ENCODE measurements at places on chromosomes 6 and 20.

- DNase-seq: no peak
These were observed 150.7 kb downstream of the RIMS1 start for GRCh38 chr6:72037006-72037405.

DNA sequence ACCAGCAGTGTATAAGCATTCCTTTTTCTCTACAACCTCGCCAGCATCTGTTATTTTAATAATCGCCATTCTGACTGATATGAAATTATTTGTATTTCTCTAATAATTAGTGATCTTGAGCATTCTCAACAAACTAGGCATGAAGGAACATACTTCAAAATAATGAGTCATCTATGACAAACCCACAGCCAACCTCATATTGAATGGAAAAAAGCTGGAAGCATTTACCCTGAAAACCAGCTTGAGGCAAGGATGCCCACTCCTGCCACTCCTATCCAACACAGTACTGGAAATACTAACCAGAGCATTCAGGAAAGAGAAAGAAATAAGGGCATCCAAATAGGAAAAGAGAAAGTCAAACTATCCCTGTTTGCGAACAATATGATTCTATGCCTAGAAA lies 390.6 kb upstream of the ID4 start:
- no peak for DNase-seq

GRCh38 chr6:153140299-153140698 lies 9.2 kb upstream of the RGS17 start:
- DNase-seq: no peak

DNA sequence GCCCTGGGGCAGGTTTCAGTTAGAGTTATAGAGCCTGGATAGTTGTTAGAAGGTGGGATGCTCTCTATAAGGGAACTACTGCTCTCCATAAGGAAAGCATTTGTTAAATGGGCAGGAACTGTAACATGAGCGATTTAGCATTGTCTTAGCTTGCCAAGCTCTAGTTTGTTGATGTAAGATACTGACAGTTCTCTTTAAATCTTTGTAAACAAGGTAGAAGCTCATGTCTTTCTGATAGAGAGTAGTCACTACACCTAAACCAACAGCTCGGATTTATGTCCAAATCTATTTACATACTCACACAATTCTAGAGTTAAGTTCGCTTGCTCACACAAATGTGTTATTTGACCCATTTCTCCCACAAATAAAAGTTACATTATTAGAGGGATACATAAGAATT lies 87.3 kb downstream of the PLCB1 start:
- no peak for DNase-seq

GRCh38 chr6:49913636-49914375 lies 47.5 kb upstream of the CRISP1 start:
- no peak for DNase-seq

DNA sequence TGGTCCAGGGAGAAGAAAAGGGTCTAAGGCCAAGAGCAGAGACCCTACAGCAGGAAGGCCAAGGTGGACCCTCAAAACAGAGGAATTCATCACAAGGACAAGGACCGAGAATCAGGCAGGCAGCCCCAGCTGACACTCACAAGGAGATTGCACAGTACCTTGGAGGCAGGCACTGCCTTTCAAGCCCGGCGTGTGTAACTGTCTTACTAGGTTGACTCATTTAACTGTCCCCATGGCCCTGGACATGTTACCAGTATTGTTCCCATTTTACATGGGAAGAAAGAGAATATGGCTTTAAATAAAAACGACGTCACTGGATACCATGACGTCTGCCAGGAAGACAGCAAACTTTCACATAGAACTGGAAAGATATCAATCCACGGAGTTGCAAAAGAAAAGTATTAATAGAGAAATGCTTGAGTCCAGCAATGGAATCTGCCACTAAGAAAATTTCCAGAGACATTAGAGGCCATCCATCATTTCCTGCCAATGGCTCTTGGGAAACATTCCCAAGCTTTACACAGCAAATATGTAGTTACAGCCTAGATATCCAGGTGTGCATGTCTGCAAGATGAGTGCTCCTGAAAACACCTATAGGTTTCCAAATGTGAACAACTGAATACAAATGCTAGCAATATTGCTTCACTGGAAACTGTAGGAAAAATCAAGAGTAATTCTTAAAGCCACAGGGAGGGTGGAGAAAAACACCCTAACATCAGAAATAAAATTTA lies 111.5 kb upstream of the RPS6KA2 start:
- DNase-seq: no peak

GRCh38 chr6:129251669-129252376 lies 368.9 kb downstream of the LAMA2 start:
- peak; percentile 44 for DNase-seq

DNA sequence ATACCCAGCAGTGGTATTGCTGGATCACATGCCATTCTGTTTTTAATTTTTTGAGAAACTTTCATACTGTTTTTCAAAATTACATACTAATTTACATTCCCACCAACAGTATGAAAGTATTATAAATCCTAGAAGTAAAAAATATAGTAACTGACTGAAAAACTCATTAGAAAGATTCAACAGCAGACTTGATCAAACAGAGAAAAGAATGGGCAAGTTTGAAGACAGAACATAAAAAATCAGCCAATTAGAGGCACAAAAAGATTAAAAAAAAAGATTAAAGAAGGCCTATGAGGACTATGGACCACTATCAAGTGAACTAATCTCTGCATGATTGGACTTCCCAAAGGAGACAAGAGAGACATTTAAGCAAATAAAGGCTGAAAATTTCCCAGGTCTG lies 144.0 kb upstream of the GRIK2 start:
- no peak for DNase-seq

- no peak for DNase-seq
These were observed 48.1 kb upstream of the MC3R start for GRCh38 chr20:56200456-56200855.

GRCh38 chr20:21862956-21863355 lies 157.5 kb downstream of the PAX1 start:
- no peak for DNase-seq

DNA sequence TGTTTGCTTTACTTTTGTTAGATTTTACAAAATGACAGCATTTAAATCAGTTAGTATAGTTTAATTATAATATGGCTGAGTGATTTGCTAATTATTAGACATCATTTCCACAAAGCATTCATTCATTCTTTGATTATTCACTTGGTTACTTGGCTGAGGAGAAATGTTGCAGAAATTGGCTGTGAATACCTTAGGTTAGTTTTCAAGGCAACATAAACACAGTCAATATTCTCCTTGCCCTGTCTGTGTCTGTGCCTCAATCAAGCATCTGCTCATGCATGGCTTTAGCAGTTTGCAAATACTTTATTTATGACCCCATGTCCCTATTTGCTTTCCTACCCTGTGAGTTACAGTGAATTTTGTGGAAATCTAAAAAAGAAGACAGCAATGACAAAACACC lies 718.3 kb downstream of the EPM2A start:
- no peak for DNase-seq

DNA sequence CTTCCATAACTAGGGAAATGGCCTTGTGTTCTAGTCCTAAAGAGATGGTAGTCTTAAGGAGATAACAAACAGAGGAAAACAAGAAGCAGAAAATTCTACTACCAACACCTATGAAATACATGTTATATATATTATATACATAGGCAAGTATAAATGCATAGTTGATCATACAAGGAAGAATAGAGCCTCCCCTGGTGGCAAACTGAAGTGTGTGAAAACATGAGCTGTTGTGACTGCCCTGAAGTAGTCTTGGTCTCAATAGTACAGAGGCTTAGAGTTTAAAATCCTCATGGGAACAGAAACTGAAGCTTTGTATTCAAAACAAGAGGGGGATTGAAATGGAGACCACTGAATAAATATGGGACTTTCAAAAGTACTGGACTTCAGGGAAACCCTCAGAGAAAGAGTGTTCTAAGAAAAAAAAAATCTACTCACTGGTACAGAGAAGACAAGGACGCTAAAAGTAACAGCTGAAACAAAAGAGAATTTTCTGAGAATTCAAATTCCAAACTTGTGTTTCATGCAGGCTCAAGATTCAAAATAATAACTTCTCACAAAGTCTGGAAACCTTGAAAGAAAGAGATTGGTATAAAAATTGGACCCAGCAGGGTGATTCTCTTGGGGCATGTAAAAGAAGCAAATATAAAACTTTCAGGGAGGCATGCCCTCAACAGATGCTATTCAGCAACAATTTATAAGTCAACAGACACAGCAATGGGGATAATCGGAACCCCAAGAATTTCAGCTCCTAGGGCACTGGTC lies 59.7 kb upstream of the SAMD3 start:
- no peak for DNase-seq

DNA sequence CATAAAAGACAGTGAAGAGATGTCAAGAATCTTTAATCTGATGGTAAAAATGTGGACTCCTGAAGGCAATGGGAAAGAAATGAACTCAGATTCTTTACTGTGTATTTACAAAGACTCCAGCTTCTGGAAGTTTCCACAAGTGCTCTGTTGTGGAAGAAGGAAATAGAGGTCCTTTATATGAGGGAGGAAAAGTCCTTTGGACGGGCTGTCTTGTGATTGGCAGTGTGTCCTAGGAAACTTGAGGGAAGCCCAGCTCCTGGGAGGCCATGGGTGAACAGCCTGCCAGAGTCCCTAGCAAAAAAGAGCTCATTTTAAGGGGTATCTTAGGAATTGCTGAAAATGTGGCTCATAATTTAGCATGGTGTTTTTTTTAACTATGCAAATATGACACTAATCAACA lies 92.0 kb downstream of the RNASET2 start:
- no peak for DNase-seq

- no peak for DNase-seq
These were observed 43.9 kb downstream of the BMP7 start for GRCh38 chr20:57222631-57222950.

- no peak for DNase-seq
These were observed 467.4 kb upstream of the ID4 start for GRCh38 chr6:19369785-19370184.

- no peak for DNase-seq
These were observed 694 bp upstream of the FAM120B start for GRCh38 chr6:170305805-170306323.

DNA sequence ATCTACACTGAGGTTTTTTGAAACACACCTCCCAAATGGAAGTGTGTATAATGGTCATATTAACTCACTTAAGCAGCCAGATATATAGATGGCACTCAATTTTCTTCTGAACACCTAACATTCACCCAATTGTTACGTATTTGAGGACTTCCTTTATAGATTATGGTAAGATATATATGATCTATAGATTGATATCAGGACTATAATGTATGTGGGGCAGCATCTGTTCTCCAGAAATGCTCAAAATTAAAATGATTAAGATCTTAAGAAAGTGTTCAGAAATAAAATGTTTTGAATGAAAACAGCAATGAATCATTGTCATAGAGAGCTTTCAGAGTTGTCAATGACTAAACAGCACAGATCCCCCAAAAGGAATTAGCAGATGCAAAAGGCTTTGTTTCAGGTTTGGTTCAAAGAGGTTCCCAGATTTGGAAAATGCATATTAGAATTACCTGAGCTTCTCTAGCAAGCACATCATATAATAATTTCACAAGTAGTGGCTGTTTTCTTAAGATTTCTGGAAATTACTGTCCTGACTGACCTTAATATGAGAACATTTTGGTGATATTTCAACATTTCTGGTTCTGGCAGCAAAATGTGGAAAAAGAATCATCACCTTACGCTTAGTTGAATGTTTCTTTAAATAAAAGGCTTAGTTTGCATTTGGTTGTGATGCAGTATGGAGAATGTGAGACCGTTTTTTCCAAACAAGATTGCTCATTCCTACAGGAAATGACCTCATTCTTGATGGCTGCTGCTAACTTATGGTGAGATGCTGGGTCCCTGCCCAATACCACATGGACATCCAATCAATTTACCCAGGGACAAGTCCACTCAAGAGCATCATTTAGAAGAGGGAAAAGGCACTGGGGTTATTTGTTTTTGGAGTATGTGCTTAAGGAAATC lies 31.5 kb downstream of the TRAF3IP2 start:
- no peak for DNase-seq

GRCh38 chr6:27078734-27079357 lies 168.7 kb upstream of the PRSS16 start:
- peak; percentile 39 for DNase-seq

- DNase-seq: no peak
These were observed at the start of gene ABRACL for GRCh38 chr6:139028658-139029469. Gene ABRACL, plus strand, starts transcription at chr6:139028745. Its CDS starts 5,416 bp downstream, at chr6:139034161.

- no peak for DNase-seq
These were observed 30.9 kb upstream of the MLN start for GRCh38 chr6:33834401-33835392.

- DNase-seq: no peak
These were observed 14.7 kb downstream of the UST start for GRCh38 chr6:148761527-148762011.

- no peak for DNase-seq
These were observed 39.4 kb downstream of the MAP7 start for GRCh38 chr6:136510782-136511181.

DNA sequence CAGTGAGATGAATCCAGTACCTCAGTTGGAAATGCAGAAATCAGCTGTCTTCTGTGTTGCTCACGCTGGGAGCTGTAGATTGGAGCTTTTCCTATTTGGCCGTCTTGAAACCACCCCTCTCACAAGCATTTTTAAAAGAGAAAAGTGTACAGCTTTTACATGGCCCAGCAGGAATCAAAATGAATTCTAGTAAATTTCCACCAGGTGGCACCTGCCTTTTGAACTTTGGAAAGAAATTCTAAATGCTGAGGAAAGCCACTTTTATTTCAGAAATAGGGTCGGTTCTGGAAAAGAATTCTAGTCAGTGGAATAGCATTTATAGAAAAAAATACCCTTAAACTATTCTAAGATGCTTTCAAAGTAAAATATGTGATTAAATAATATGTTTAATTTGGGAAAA lies 647.8 kb downstream of the CD109 start:
- no peak for DNase-seq

GRCh38 chr6:37210313-37210968 lies 40.5 kb downstream of the PIM1 start:
- DNase-seq: peak; percentile 63

DNA sequence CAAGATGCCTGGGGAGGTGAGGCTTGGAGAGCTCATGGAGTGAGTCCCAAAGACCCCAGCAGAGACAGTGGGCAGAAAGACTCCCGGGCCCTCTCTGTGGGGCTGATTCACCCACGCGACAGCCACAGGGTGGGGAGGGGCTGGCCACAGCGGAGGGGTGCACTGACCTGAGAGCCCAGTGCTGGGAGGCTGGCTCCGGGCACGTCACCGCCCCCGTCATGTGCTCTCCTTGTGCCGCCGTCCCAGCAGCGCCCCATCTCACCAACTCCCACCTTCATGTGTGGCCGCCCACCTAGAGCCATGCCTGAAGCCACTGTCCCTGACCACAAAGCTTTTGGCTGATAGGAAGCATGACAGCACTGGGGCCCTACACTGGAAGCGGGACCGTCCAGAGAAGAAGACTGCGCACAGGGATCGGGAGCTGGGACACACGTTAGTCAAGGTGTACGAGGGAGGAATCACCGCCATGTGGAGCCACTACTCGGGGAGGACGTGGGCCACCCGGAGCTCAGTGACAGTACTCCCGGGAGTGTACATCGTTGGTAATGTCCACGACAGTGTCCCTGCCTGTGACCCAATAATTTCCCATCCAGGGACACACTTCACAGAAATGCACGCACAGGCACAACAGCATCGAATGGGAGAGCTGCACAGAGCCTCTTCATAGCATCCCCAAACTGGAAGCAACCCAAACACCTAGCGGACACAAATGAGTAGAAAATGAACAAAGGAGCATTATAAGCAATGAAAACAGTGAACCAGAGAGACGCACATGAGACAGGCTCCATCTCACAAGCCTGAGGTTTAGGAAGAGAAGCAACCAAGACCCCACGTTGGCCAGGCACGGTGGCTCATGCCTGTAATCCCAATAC lies 28.4 kb upstream of the FOXC1 start:
- DNase-seq: no peak

GRCh38 chr6:99030915-99031314 lies 83.2 kb upstream of the FBXL4 start:
- DNase-seq: no peak

GRCh38 chr6:1624851-1625781 lies 15.4 kb downstream of the FOXC1 start:
- DNase-seq: peak; percentile 18
